ENCODE measurements at places on chromosomes 2 and 18. TPM values are rescaled to one million over a fixed set of nuclear protein-coding genes. Genes with fewer than 3 reads are reported as not detected.

- peak within 1 kb of the TSS; percentile 81 for H3K27ac ChIP-seq
- peaks cover 14% of the 10 kb centered on the region for H3K4me1 ChIP-seq
- H3K27me3 ChIP-seq = no peaks in the 10 kb centered on the region
- no peaks in the 10 kb centered on the region for H3K36me3 ChIP-seq
- peak within 1 kb of the TSS; percentile 96 for H3K4me3 ChIP-seq
- no peak for DNase-seq
Measured at GRCh38 chr2:48530033-48530811, at the start of gene STON1. TSS of gene STON1 (plus strand) at chr2:48530154. CDS start at chr2:48580634, 50,480 bp downstream.

The CNRIP1 gene
- total RNA-seq = 45.6 TPM

The MOGAT1 gene
- not detected for total RNA-seq

- no peak overlapping the region for H3K4me3 ChIP-seq
- no peaks in the 10 kb centered on the region for H3K27me3 ChIP-seq
- no peaks in the 10 kb centered on the region for H3K36me3 ChIP-seq
- no peak overlapping the region for H3K27ac ChIP-seq
- no peaks in the 10 kb centered on the region for H3K4me1 ChIP-seq
- no peak for DNase-seq
Measured at GRCh38 chr18:59783138-59783537, 85.9 kb upstream of the CCBE1 start.

- no peak for DNase-seq
- H3K27ac ChIP-seq = no peak overlapping the region
- no peak overlapping the region for H3K4me3 ChIP-seq
- H3K27me3 ChIP-seq = no peaks in the 10 kb centered on the region
- H3K36me3 ChIP-seq = no peaks in the 10 kb centered on the region
Measured at GRCh38 chr2:71743995-71744675, 290.8 kb downstream of the DYSF start.

DNA sequence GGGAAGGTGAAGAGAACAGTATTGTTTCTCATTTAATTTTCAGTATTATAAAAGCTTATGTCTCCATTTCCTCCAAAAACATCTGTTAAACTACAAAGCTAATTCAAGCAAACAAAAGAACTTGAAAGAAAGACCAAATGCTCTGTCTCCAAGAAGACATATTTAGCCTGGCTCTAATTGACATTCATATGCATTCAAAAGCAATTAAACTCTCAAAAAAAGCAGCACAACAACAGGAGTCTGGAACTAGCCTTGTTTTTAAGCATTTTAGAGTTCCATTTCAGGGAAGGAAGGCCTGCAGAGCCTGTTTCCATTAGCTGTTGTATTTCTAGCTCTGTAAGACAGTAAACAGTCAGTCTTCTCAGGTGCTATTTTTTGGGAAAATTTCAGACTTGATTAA, 447.9 kb downstream of the TDRD15 start:
- no peak overlapping the region for H3K27ac ChIP-seq
- H3K4me1 ChIP-seq = no peaks in the 10 kb centered on the region
- no peak for DNase-seq
- H3K4me3 ChIP-seq = no peak overlapping the region

DNA sequence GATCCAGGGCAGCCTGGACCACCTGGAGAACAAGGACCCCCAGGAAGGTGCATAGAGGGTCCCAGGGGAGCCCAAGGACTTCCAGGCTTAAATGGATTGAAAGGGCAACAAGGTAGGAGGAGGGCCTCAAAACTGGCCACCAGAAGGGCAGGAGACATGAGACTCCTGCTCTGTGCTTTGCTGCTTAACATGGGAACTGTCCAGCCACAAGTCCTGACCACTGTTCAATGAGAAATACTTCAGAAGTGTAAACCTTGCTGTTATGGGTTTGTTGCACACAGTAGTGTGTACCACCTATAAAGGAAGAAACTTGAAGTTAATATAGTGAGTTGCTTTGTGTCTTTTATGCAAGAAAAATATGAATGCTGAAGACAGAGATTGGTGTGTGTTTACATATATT, 44.2 kb upstream of the MFF start:
- no peaks in the 10 kb centered on the region for H3K27me3 ChIP-seq
- DNase-seq = no peak

- DNase-seq = no peak
- no peak overlapping the region for H3K4me3 ChIP-seq
- H3K27ac ChIP-seq = no peak overlapping the region
- no peaks in the 10 kb centered on the region for H3K27me3 ChIP-seq
- no peaks in the 10 kb centered on the region for H3K4me1 ChIP-seq
Measured at GRCh38 chr2:181995289-181995688, 9.6 kb downstream of the PPP1R1C start.

DNA sequence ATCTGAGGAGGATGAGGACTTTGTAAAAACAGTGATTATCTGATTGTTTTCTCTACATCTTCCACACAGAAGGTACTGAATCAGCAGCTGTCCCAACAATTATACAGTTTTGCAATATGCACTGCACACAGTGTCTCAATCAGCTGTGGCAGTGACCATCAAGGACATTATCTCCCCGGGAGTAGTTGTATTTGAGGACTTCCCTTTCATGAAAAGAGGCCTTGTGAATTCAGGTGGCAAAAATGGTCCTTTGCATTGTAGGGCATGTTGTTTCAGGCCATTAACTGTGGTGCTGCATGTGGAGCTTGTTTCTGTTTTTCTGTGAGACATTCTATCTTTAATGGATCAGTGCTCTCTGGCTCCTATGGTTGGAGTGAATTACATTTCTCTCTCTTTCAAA, 779.4 kb upstream of the FSHR start:
- H3K4me3 ChIP-seq = no peak overlapping the region
- no peaks in the 10 kb centered on the region for H3K4me1 ChIP-seq
- no peaks in the 10 kb centered on the region for H3K36me3 ChIP-seq
- no peaks in the 10 kb centered on the region for H3K27me3 ChIP-seq
- no peak overlapping the region for H3K27ac ChIP-seq

The ABCB6 gene
- total RNA-seq = 26.0 TPM

- no peak for DNase-seq
- H3K27me3 ChIP-seq = no peaks in the 10 kb centered on the region
- H3K4me3 ChIP-seq = no peak overlapping the region
- H3K27ac ChIP-seq = no peak overlapping the region
Measured at GRCh38 chr2:241123816-241124536, 21.9 kb upstream of the MTERF4 start.

The HRH4 gene
- not detected for total RNA-seq

- H3K36me3 ChIP-seq = peaks cover 4% of the 10 kb centered on the region
- H3K27me3 ChIP-seq = no peaks in the 10 kb centered on the region
- no peak overlapping the region for H3K4me3 ChIP-seq
- H3K4me1 ChIP-seq = peaks cover 24% of the 10 kb centered on the region
- no peak overlapping the region for H3K27ac ChIP-seq
- no peak for DNase-seq
Measured at GRCh38 chr2:85799215-85799956, 45.6 kb downstream of the ATOH8 start.

DNA sequence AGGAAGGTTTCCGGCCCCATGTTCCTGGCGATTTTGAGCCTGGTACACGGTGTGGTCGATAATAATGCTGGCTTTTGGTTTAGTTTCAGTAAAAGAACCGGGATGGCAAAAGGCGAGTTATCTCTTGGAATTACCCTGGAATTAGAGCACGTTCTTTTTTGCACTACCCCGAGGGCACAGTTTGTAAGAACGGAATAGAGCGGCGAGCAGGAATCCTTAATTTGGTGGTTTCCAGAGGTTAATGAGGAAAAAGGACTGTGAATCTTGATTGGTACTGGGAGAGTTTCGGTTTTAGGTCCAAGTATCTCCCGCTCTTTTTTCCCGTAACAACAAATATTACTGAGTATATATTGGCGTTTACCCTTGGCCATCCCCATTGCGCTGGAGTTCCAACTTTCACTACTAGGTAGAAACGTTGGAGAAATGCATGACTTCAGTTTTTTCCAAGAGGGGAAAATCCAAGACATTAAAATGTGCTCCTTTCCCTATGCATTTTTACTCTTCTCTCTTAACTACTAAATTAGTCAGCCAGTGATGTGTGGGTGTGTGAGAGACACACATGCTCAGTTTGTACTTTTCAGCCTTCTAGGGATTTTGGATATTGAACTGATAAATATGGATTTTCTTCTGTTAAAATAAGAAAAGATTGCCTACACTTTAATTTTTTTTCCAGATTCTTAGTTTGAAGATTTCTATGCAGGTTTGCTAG, 160.8 kb downstream of the AGPS start:
- H3K4me1 ChIP-seq = no peaks in the 10 kb centered on the region
- DNase-seq = no peak
- H3K27ac ChIP-seq = peak overlapping the region; percentile 89
- peak overlapping the region; percentile 79 for H3K4me3 ChIP-seq
- H3K36me3 ChIP-seq = no peaks in the 10 kb centered on the region

DNA sequence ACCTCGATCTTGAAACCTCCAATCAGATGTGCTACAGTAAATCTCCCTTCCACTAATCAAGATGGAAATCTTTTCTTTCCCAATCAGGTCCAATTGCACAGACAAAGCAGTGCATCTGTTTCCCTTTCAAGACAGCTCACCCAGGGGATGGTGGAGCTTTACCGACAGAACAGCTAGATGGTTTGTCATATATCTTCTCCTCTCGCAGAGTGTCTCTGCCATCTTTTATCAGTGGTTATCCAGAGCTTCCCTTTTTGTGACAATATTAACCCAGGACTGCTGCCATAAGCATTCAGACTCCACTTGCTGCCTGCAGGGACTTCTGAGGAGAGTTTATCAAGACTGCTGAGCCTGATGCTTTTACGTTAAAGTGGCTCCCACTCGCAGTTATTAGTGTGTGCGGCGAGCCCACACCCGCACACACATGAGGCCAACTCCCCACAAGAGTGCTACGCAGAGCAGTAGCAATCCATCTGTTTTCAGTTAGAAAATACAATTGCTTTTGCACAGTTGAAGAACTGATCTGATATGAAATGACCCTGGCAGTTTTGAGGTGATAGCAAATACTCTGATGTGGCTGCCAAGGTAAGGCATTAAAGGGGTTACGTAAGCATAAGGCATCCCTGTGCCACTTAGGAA, 398.9 kb downstream of the NCKAP5 start:
- H3K36me3 ChIP-seq = no peaks in the 10 kb centered on the region
- H3K27me3 ChIP-seq = no peaks in the 10 kb centered on the region
- no peak overlapping the region for H3K4me3 ChIP-seq
- no peaks in the 10 kb centered on the region for H3K4me1 ChIP-seq

DNA sequence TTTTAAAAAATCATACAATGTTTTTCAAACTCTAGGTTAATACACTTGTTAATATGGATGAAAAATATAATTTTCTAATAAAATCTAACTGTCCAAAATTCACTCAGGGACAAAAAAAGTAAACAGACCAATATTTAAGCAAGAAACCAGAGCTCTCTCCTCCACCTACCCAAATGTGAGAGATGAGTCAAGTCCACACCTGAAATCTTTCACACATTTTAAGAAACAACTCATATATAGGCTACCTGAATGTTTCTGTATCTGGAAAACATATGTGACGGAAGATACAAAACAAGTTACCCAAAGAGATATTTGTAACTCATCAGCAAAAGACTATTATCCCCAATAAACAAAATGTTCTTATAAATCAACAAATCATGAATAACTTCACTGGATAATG, 20.2 kb downstream of the ZNF516 start:
- DNase-seq = no peak
- H3K4me3 ChIP-seq = no peak overlapping the region
- H3K4me1 ChIP-seq = peaks cover 20% of the 10 kb centered on the region
- no peaks in the 10 kb centered on the region for H3K27me3 ChIP-seq
- no peak overlapping the region for H3K27ac ChIP-seq
- H3K36me3 ChIP-seq = no peaks in the 10 kb centered on the region

DNA sequence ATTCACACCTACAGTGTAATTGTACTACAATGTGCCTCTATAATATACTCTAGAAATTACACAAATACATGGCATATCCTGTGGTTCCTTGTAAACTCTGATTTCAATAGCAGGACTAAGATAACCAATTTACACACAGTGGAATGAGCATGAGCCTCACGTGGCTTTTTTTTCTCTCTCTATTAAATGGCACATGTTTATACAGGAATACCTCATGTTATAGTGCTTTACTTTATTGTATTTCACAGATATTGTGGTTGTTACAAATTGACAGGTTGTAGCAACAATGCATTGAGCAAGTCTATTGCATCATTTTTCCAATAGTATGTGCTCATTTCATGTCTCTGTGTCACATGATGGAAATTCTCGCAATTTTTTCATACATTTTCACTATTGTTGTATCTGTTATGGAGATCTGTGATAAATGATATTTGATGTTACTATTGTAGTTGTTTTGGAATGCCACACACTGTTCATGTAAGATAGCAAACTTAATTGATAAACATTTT, 260.0 kb downstream of the FSIP2 start:
- H3K27ac ChIP-seq = no peak overlapping the region
- no peaks in the 10 kb centered on the region for H3K36me3 ChIP-seq
